ENCODE measurements at places on chromosomes 12 and 14.
A peak's percentile ranks its signal among the peaks of the same experiment; 100 is the strongest.

GRCh38 chr12:15196678-15197505, 24.3 kb downstream of the RERG start:
- no peak overlapping the region for H3K27ac ChIP-seq
- no peaks in the 10 kb centered on the region for H3K4me1 ChIP-seq
- peaks cover 6% of the 10 kb centered on the region for H3K27me3 ChIP-seq
- DNase-seq = no peak

DNA sequence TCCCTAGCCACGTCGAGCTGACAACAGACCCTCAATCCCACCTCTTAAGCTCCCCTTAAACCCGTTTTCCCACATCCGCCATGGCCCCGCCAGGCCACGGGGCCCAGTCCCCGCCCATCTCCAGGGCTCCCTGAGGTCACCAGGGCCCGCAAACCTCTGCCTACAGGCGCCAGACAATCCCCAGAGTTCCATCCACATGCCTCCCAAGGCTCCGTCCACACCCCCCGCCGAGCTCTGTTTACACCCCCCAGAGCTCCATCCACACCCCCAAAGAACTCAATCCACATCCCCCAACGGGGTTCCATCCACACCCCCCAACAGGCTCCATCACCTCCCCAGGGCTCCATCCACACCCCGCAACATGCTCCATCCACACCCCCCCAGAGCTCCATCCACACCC, 9.2 kb downstream of the JAG2 start:
- no peaks in the 10 kb centered on the region for H3K4me1 ChIP-seq
- no peak overlapping the region for H3K27ac ChIP-seq
- H3K36me3 ChIP-seq = no peaks in the 10 kb centered on the region
- DNase-seq = no peak

- H3K4me3 ChIP-seq = no peak overlapping the region
- peaks cover 28% of the 10 kb centered on the region for H3K4me1 ChIP-seq
Measured at GRCh38 chr14:31937730-31938346, 139.3 kb upstream of the ARHGAP5 start.

DNA sequence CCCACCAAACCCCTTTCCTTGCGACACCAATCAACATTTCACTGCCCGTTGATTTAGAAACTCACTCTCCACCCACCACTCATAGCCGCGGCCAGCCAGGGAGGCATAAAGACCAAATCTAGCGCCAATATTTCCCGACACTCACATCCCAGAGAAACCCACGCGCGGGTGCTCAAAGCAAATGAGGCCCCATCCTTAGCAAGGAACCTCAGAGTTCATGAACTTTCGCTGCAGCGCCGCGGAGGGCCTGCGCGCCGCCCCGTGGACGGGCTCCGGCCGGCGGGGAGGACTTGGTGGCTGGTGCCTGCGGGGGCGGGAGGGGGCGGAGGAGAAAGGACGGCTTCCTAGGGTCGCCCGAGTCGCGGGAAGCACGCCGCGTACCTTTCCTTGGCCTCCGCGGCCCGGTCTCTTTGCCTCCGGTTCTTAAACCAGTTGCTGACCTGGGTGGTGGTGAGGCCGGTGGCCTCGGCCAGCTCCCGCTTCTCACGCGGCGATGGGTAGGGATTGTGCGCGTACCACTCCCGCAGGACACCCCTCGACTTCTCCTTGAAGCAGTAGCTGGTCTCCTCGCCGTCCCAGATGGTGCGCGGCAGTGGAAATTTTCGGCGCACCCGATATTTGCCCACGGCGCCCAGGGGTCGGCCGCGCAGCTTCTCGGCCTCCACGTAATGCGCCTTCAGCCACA, 886 bp downstream of the SIX1 start:
- H3K27ac ChIP-seq = no peak overlapping the region
- peaks cover 85% of the 10 kb centered on the region for H3K27me3 ChIP-seq
- H3K4me1 ChIP-seq = peaks cover 37% of the 10 kb centered on the region
- DNase-seq = no peak

DNA sequence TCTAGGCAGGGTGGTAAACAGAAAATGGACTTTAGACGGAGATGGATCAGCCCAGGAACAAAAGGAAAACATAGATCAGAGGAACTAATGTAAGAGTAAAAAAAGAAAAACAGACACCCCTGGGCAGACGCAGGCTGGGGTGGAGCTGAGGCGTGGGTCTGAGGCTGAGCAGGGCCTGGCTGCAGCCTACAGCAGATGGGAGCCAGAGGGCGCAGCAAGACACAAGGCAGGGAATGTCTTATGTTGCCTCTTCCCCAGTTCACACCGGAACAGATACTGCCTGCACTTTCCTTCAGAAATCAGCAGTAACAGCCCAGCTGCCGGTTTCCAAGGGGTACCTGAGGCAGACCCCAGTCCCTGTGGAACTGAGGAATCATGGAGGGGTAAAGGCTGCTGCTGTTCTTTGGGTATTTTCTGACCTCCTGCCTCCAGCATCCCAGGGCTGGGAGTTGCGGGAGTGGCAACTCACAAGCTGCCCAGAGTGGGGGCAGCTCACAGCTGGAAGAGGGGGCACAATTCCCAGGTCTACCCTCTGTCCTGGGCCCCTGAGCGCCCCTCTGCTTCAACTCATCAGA, 9.8 kb downstream of the ZNF605 start:
- H3K27ac ChIP-seq = no peak overlapping the region
- no peak for DNase-seq
- peaks cover 78% of the 10 kb centered on the region for H3K36me3 ChIP-seq
- H3K4me3 ChIP-seq = no peak overlapping the region

- H3K27me3 ChIP-seq = no peaks in the 10 kb centered on the region
- no peak overlapping the region for H3K27ac ChIP-seq
- no peaks in the 10 kb centered on the region for H3K36me3 ChIP-seq
- DNase-seq = no peak
- H3K4me3 ChIP-seq = no peak overlapping the region
Measured at GRCh38 chr14:80428171-80428570, 216.9 kb upstream of the DIO2 start.

DNA sequence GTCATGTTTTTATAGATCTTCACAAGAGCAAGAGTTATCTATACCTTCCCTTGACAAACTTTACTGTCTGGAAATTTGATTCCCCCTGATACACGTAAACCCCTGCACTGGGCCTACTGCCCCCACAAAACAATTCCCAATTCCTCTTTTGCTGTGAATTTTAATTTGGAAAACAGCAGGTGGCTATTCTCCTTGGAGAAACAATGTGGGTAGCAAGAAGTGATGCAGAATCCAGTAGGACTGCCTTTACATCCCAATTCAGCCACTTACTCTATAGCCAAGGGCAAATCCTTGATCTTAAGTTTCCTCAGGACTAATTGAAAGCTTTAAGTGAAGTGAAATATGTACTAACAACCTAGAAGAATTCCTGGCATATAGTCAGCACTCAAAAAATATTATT, 129.3 kb downstream of the ACSS3 start:
- H3K36me3 ChIP-seq = no peaks in the 10 kb centered on the region
- no peak overlapping the region for H3K27ac ChIP-seq
- no peak for DNase-seq
- no peaks in the 10 kb centered on the region for H3K4me1 ChIP-seq
- no peak overlapping the region for H3K4me3 ChIP-seq
- no peaks in the 10 kb centered on the region for H3K27me3 ChIP-seq

- no peak for DNase-seq
- peak overlapping the region; percentile 28 for H3K4me3 ChIP-seq
- H3K27ac ChIP-seq = no peak overlapping the region
- H3K4me1 ChIP-seq = peaks cover 10% of the 10 kb centered on the region
- H3K36me3 ChIP-seq = no peaks in the 10 kb centered on the region
Measured at GRCh38 chr14:64550621-64551333, 1.0 kb downstream of the PPP1R36 start.

DNA sequence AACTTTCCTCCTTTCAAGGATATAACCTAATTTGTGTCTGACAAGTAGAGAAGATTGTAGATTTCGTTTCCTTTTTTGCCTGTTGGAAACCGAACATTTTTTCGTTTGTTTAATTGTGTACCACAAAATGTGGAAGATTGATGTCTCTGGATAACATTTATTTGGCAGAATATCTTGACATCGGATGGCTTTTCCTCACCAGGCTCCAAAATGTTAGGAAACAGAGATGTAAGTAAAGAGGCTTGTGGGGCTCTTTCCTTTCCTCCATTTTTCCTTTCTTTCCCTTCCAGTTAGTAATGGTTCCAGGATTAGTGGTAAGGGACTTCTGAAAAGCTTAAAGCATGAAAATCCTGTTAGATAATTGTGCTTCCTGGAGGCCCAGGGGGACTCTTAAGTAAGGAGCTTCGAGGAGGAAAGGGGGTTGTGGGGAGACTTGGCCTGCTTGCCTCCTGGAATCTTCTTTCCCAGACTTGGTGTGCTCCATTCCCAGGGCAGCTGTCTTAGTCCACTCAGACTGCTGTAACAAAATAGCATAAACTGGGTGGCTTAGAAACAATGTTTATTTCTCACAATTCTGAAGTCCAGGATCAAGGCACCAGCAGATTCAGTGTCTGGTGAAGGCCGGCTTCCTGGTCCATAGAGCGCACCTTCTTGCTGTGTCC, 243.1 kb upstream of the PWP1 start:
- H3K4me1 ChIP-seq = peaks cover 11% of the 10 kb centered on the region
- no peak for DNase-seq
- no peak overlapping the region for H3K4me3 ChIP-seq
- no peaks in the 10 kb centered on the region for H3K36me3 ChIP-seq

DNA sequence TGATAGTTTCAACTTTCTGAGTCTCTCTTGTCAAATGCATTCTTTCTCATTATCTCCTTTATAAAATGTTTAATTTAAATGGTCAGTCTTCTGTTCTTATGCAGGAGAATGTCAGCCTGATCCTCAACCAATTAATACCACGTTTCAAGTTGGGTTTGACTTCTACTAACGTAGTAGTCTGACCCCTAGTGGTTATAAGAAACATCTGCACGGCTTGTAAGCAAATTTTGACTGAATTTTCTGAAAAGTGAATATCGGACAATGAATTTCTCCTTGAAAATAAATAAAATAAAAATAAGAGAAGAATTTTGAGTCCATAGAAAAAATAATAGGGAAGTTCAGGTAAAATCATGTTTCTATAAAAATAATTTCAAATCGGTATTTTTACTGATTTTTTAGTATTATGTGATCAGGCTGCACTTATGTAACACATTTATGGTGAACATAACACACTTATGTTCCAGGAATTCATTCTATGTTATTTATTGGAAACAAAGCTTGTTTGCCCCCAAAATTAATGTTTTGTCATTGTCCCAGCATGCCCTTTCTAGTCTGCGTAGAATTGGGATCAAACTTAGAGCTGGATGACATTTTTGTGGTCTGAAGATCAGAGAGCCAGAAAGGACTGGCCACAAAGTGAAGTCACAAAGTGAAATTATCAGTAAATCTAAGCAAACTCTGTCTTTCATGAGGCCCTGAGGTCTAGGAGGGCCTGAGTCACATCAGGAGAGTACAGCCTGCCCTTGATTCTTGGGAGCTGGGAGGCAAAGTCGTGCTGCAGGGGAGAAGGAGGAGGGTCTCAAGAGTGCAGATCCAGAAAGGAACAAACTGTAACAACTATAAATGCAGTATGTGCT, 101.2 kb upstream of the STXBP6 start:
- H3K4me1 ChIP-seq = no peaks in the 10 kb centered on the region
- H3K4me3 ChIP-seq = no peak overlapping the region
- no peaks in the 10 kb centered on the region for H3K36me3 ChIP-seq
- peaks cover 1% of the 10 kb centered on the region for H3K27me3 ChIP-seq
